Activated CD4-positive, alpha-beta T cell treated with anti-CD3 and anti-CD28 coated beads, Interleukin-2, amount 10 ng/mL, durations not matched to agents 7 days and 5 days (primary cell): ENCODE measurements at places on chromosomes 11 and 22. TPM values are rescaled to one million over a fixed set of nuclear protein-coding genes. Genes with fewer than 3 reads are reported as not detected.
A peak's percentile ranks its signal among the peaks of the same experiment; 100 is the strongest.

MIF gene
- 730 TPM for total RNA-seq

MS4A7 gene
- total RNA-seq, result not detected

OR4C16 gene
- total RNA-seq, result not detected

F2 gene
- 0.15 TPM for total RNA-seq

- no peak for DNase-seq
These were observed 8.6 kb downstream of the MICAL2 start for GRCh38 chr11:12118949-12119348.

DNA sequence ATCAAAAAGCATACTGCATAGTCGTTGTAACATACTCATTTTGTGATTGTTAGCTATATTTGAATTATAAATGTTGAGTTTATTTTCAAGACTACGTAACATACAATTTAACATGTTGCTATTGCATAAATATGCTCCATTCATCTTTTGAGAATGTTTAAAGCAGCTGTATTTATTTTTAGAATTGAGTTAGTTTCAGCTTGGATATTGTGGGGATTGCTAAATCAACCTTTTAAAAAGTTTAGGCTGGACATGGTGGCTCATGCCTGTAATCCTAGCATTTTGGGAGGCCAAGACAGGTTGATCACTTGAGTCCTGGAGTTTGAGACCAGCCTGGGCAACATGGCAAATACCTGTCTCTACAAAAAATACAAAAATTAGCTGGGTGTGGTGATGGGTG is 288.1 kb downstream of the DYNC2H1 start:
- no peak for DNase-seq

DNA sequence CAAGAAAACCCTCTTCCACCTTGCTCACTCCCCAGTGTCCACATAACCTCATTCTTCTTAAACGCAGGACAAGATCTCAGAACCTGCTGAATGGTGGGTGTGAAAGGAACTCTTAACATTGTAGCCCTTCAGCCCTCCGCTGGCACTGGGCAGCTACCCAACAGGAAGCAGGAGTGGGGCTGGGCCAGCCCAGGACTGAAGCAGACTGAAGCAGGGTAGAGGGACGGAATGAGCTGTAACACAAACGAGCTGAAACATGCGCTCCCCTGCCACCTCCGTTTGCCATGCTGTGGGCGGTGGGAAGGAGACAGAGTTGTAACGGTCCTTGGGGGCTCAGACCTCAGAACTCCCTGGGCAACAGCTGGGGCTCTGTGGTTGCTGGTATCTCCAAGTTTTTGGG is 23.6 kb downstream of the NPAT start:
- DNase-seq, result no peak

DNA sequence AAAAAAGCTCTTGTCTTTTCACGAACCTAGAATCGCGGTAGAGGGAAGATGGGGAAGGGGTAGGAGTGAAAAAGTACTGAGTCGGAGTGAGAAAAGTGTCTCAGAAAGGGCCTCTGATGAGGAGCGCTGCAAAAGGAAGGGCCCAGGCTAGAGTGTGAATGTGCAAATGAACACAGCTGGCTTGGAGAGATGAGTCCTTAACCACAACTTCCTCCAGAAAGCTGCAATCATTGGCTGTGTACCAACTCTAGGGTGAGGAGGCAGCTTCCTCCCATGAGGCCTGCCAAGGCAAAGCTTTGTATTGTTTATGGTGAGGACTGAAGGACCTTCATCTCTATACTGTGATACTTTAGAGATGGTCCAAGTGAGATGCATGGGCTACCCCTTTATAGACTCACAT is 566.9 kb upstream of the ANO5 start:
- peak; percentile 5 for DNase-seq

- no peak for DNase-seq
These were observed 53.2 kb downstream of the FAM76B start for GRCh38 chr11:95736355-95736754.

- DNase-seq, result no peak
These were observed 3.7 kb upstream of the HSPA8 start for GRCh38 chr11:123065621-123066020.

DNA sequence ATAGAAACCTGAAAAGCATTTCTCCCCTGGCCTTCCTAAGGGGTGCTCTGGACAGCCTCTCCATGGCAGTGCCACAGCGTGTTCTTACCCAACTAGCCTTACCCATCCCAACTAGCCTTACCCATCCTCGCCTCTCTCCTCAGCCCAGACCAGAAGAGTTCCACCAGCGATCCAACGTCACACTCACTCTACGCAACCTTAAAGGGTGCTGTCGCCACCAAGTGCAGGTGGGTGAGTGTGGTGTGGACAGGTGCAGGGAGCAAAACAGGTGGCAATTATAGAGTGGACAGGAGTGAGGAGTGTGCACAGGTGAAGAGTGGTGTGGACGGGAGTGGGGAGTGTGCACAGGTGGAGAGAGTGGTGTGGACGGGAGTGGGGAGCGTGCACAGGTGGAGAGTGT is 17.8 kb downstream of the TMEM121B start:
- no peak for DNase-seq

- no peak for DNase-seq
These were observed 15.2 kb downstream of the TANGO2 start for GRCh38 chr22:20036084-20036482.

DNA sequence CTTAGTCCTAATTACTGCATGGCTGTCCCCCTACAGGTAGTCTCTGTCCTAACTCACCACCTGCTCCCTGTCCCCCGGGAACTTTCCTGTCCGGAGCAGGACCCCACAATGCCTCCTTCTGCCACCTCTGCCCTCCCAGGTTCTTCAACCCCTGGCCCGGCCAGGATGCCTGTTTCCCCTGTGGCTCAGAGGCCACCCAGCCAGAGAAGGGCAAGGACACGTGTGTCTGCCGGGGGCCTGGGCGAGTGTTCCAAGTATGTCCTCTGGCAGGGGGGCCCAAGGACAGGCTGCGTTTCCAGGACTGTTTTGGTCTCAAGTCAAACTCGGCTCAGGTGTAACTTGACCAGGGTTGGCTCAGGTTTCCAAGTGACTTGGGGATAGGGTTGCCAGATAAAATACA is 63.8 kb downstream of the BTG4 start:
- no peak for DNase-seq

GRCh38 chr11:129458756-129459535 is 83.3 kb downstream of the BARX2 start:
- DNase-seq, result no peak
